Activated CD4-positive, CD25-positive, alpha-beta regulatory T cell (primary cell): ENCODE measurements at places on chromosomes 3 and 15.

GRCh38 chr15:64640146-64640871, 135.1 kb downstream of the RBPMS2 start:
- no peak for DNase-seq

GRCh38 chr15:70857562-70858285, 3.8 kb upstream of the LARP6 start:
- no peak for DNase-seq

DNA sequence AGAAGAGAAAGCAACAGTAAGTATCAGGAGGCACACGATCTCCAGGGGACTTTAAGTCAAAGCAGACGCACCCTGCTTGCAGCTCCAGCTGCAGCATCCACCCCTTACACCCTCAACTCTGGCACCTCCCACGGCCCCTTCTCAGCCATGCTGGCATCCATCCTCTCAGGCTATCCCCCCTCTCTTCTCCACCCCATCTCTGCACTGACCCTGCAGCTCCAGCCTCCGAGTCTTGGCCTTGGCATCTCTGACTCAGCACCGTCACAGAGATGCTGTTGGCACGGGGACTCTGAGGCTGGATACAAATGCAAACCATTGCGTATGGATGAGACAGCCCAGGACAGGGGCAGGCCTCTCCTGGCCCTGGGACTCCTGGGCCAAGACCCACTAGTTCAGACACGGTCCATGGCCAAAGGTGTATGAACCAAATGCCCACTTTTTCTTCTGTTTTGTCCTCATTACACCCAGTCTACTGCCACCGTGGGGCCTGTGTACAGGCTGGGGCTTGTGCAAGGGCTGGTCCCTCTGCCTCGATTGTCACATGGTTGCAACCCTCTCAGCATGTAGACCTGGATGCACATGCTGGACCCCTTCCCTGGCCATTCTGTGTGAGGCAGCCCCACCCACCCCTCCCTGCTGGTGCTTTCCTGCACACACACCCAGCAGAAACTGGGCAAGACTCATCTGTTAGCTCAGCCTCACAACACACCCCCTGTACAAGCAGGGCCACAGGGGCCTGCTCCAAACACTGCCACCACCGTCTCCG, 18.7 kb upstream of the ZXDC start:
- DNase-seq = no peak

DNA sequence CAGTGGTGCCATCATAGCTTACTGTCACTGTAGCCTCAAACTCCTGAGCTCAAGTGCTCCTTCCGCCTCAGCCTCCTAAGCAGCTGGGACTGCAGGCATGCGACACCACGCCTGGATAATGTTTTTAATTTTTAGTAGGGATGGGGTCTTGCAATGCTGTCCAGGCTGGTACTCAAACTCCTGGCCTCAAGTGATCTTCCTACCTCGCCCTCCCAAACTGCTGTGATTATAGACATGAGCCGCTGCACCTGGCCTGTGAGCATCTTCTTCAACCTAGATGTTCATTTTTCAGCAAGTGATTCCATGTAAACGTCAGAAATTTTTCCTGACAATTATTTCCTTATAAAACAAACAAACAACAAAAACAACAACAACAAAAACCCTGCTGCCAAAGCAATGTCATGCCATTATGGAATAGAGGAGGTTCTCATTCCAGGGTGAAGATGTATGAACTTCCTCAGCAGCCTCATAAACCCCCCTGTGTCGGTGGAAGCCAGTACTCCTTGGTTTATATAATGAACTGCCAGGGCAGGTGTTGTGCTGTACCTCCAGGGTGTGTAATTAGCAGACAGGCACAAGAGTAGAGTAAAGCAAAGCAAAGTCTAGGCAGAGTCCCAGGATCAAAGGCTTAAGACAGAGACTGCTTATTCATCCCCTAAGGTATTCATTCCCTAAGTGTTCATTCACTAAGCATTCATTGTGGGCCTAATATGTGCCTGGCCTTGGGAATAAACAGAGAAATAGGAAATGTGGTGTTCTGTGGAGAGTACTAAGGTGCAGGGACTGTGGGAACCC, 44.6 kb downstream of the NR2C2 start:
- DNase-seq = no peak

DNA sequence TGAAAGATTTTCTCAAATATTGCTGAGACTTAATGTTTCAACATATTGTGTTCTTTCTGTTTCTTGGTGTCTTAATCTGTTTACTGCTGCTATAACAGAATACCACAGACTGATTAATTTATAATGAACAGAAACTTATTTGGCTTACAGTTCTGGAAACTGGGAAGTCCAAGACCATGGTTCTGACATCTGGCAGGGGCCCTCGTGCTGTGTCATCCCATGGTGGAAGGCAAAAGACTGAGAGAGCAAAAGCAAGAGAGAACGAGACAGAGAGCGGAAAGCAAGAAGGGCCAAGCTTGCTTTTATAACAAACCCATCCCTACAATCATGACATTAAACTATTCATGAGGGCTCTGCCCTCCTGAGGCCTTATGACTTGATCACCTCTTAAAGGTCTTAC, 88.7 kb downstream of the ARNT2 start:
- no peak for DNase-seq

DNA sequence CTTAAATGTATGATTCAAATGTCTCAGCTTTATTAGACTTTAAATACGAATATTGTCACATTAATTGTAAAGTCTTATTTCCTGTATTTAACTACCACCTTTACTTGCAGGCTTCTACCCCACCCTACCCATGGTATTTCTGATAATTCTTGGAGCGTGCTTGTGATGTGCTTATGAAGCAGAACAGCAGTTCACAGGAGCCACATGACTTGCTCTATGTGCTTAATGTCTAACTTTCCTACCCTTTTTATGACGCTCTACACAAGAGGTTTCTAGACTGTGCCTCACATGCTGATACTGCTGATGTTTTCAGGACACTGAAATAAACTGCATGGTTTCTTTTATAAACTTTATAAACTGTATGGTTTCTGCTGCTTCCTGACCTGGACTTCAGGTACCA, 553.5 kb upstream of the CCDC54 start:
- no peak for DNase-seq

- DNase-seq = no peak
These were observed 28.7 kb upstream of the PFN2 start for GRCh38 chr3:149999421-149999820.

DNA sequence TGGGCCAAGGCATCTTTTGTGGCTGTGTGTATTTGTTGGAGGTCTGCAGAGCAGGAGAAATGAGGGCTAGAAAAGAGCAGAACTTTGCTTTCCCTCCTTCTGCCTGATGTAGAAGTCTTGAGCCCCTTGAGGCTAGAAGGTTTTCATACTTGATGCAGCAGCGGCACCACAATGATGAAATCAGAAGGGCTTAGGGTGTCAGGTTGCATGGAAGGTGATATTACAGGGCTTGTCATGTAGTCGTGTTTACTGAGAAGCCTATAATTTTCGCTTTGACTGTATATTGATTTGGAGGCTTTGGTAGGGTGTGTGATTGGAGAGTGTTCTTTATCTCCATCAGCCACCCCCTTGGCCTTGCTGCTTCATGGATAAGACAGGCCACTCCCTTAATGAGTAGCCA, 339.8 kb downstream of the THSD4 start:
- DNase-seq = no peak

- no peak for DNase-seq
These were observed 184.5 kb downstream of the ZPLD1 start for GRCh38 chr3:102619361-102619760.

GRCh38 chr3:24303057-24303754, 191.4 kb downstream of the THRB start:
- no peak for DNase-seq

- no peak for DNase-seq
These were observed 45.7 kb downstream of the RPLP1 start for GRCh38 chr15:69498282-69498681.

DNA sequence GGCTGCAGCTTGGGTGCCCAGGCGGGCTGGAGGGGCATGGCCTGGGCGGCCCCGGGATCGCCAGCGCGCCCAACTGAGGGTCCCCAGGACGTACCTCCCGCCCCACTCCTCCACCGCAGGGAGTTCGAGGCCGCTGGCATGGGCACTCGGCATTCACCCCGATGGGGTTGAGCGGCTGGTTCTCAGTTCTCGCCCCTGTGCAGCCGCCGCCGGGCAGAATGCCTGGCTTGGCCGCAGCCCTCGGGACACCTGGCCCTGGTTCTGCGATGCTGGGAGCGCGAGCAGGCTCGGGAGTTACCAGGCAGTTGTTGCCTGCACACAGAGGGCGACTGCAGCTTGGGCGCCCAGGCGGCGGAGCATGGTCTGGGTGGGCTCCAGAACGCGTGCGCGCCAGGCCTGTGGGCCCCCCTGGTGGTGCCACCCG, 121.4 kb downstream of the LMLN start:
- no peak for DNase-seq

- DNase-seq = no peak
These were observed 100.2 kb upstream of the AKAP13 start for GRCh38 chr15:85280203-85280602.

GRCh38 chr15:42194513-42194912, 13.6 kb downstream of the VPS39 start:
- DNase-seq = no peak

DNA sequence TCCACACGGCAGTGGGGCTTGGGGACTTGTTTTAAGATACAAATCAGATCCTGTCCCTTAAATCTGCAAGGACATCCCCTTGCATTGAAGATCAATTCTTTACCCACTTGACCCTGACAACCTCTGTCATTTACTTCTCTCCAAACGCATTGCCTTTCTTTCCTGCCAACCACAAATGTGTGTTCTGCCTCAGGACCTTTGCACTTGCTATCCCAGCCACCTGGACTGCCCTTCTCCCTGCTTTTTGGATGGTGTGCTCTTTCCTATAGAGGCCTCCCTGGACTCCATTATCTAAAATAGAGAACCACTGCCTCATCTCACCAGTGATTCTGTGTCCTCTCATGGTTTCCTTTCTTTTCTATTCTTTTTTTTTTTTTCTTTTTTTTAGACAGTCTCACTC, 1.5 kb upstream of the RPL29 start:
- DNase-seq = no peak

DNA sequence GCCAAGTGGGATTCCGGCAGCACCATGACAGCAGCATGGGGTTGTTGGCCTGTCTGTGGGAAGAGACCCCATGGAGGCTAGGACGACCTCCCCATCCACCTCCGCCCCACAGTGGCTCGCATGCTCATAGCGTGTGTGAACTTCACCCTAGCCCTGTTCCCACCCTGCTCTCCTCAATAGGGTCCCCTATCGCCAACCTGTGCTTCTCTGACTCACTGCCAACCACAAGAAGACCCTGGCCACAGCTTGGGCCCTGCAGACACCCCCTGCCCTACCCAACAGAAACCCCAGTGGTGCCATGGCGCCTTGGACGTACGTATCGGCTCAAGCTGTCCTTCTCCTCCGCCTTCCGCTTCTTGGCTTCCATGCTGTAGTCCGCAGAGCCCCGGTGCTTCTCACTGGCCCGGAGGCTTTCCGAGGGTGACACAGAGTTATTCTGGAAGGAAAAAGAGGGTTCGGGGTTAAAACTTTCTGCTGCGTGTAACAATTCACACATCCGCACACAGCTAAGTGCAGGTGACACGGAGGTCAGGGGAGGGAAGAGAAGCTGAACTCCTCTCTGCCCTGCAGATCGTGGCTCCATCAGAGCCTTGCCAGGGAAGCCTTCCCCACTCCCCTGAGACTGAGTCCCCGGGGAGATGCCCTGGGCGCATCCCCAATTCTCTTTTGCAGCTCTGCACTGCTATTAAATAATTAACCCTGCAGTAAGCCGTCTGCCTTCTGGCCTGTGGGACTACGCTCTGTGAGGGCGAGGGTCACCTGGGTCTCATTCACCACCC, 37.3 kb downstream of the TLE3 start:
- no peak for DNase-seq

- DNase-seq = no peak
These were observed 2.8 kb downstream of the RPS17 start for GRCh38 chr15:82537351-82537908.

GRCh38 chr3:30477149-30477921, 129.1 kb upstream of the TGFBR2 start:
- DNase-seq = no peak

DNA sequence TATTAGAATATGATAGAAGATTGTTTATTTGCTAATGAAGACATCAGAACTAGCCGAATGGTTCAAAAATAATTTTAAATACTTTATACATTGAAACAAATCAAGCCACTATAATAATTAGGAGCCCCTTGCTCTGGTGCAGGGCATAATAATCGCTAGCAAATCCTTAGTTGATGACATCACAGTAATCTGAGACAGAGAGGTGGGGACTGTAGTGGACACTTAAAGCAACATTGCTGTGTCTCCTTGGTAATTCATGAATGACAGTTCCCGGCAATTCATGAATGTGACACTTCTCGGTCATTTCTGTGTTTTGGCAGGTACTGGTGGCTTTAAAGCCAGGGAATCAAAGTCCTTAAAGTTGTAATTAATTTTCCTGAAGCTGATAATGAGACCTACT, 114.3 kb downstream of the PPM1L start:
- DNase-seq = no peak

- no peak for DNase-seq
These were observed 275.7 kb upstream of the LRTM1 start for GRCh38 chr3:55203546-55203945.

DNA sequence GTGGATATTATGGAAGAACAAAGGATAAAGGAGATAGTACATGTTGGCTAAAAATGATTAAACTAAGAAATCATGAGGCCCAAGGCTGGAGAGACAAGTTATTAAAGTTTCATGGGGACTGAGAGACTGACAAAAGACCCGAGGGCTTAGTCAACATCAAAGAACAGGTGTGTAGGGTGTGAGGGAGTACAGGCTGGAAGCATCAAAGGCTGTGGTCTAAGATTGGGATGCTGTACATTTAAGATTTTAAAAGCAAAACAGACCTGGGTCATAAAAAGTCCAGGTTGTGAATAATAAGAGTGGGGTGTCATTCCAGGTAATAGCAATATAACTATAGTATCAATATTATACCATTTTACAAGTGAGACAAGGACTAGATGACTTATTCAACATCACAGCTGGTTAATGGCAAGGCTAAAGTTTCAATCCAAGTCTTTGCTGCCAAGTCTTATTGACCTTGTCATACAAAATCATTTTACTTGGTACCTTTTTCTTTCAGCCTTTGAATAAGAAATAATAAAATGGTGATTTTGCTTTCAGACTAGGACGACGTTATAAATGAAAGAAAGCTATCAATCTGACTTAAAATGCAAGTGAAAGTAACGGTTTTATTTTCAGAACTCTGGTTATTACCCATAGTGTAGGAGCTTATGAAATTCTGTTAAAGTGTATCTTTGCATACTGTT, 211.6 kb downstream of the TNIK start:
- no peak for DNase-seq

- DNase-seq = no peak
These were observed 29.6 kb upstream of the ADAMTS7 start for GRCh38 chr15:78840661-78841375.

- no peak for DNase-seq
These were observed 553.4 kb downstream of the OCA2 start for GRCh38 chr15:27545494-27546255.

DNA sequence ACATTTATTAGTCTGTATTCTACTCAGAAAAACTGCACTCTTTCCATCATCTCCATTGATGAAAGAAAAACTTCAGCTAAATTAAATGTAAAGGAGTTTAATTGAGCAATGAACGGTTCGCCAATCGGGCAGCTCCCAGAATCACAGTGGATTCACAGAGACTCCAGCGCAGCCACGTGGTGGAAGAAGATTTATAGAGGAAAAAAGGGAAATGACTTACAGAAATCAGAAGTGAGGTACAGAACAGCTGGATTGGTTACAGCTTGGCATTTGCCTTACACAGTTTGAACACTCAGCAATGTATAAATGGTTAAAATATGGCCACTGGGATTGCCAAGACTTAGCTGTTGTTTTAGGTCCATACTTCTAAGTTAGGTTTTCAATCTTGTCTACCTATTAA, 2.8 kb upstream of the SUCLG2 start:
- no peak for DNase-seq
